Astrocyte of the spinal cord (primary cell): ENCODE measurements at places on chromosomes 13 and 19.

DNA sequence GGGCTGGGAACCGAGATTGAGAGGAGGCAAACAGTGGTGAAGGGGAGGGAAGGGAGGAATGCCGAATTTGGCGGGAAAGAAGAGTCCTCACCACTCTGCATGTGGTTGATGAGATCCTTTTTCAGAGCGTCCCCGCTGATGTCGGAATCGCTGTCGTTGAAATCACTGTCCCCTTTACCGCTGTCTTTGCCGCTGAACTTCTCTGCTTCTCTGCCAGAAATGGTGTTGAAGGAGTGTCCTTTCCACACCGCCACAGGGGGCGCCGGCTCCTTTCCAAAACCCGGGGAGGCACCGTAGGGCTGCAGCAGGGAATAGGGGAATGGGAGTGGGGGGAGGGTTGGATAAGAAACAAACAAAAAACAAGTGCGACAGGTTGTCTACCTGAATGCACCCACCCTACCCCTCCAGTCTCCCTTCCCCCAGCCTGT is 3.1 kb downstream of the PCDH8 start:
- DNase-seq: no peak

GRCh38 chr13:111467111-111467890 is 146.9 kb downstream of the TEX29 start:
- no peak for DNase-seq

GRCh38 chr19:56476651-56477428 is at the start of gene ZNF667:
TSS of gene ZNF667 (minus strand) at chr19:56477345. CDS start at chr19:56462370, 14,975 bp downstream.
- DNase-seq: peak; percentile 54

DNA sequence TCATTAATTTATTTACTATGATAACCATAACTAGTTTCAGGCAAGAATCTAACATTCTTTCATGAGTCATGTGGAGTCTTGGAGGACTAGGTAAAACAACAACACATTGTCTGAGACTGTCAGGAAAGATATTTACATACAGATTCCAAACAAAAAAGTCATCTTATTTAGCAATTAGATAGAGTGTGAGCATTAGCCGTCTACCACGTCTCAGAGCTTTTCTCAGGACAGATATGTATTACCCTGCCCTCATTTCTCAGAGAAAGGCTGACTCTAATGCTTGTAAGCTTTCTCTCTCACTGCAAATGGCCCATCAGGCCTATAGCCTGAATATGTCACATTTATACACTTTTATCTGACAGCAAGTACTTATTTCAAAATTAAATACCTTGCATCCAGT is 312.1 kb upstream of the PCDH20 start:
- peak; percentile 35 for DNase-seq

GRCh38 chr19:14377883-14378328 is 3.3 kb upstream of the ADGRE5 start:
- no peak for DNase-seq

GRCh38 chr19:48391100-48392005 is at the start of gene KDELR1:
TSS of gene KDELR1 (minus strand) at chr19:48391551. CDS start at chr19:48391358, 193 bp downstream.
- peak; percentile 62 for DNase-seq

DNA sequence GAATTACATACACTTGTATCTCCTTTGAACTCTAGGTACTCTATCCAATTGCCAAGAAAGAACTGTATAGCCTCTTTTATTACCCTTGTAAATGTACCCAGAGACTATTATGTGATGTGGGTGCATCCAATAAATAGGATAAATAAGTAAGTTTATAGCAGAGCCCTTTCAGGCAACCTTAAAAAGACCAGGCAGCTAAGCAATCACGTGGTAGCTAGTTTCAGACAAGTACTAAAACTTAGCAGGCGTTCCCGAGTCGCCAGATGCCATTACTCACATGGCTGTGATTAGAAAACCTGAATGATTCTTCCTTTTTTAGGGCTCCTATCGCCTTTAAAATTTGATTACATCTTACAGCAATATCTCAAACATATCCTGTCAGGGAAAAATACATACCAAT is 1303.0 kb downstream of the EFNB2 start:
- no peak for DNase-seq

GRCh38 chr19:12913011-12913561 is 6.0 kb downstream of the SYCE2 start:
- DNase-seq: peak; percentile 37

DNA sequence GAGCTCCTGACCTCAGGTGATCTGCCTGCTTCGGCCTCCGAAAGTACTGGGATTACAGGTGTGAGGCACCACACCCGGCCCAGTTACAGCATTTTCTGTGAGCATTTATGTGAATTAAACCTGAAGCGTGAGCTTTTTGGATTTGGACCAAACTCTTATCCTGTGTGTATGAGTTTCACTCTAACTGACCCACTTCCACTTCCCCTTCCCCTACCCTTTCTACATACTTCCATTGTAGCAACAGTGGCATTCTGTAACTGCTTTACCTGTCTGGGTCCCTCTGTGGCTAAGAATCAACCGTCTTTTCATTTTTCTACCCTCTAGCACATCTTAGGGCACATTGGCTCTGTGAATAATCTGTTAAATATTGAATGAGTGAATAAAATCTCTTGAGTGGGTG is 16.2 kb downstream of the FRY start:
- DNase-seq: no peak

DNA sequence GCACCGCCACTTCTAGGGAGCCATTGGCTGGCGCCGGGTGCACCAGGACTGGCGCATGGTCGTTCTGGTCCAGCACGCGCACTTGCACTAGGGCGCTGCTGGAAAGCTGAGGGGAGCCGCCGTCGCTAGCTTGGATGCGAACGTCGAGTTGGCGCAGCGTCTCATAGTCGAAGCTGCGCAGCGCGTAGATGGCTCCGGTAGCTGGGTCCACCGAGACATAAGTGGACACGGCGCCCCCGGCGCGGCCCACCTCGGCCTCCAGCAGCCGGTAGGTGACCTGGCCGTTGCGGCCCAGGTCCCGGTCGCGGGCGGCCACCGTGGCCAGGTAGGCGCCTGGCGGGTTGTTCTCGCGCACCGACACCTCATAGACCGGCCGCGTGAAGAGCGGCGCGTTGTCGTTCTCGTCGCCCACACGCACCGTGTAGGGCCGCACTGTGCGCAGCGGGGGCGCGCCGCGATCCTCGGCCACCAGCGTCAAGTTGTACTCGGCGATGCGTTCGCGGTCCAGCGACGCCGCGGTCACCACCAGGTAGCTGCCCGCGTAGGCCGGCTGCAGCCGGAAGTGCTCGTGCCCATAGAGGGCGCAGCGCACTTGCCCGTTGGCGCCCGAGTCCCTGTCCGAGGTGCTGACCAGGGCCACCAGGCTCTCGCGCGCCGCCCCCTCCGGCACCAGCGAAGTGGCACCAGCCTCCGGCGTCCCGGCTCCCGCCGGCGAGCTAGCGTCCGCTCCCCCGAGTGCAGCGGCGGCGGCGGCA is 1.7 kb downstream of the PCDH8 start:
- DNase-seq: no peak

- DNase-seq: peak; percentile 71
Measured at GRCh38 chr13:72180253-72180952, 313.4 kb upstream of the DACH1 start.

- no peak for DNase-seq
Measured at GRCh38 chr13:73173279-73173811, 114.5 kb downstream of the KLF5 start.

GRCh38 chr13:89687066-89687465 is 1660.4 kb upstream of the MIR17HG start:
- no peak for DNase-seq

DNA sequence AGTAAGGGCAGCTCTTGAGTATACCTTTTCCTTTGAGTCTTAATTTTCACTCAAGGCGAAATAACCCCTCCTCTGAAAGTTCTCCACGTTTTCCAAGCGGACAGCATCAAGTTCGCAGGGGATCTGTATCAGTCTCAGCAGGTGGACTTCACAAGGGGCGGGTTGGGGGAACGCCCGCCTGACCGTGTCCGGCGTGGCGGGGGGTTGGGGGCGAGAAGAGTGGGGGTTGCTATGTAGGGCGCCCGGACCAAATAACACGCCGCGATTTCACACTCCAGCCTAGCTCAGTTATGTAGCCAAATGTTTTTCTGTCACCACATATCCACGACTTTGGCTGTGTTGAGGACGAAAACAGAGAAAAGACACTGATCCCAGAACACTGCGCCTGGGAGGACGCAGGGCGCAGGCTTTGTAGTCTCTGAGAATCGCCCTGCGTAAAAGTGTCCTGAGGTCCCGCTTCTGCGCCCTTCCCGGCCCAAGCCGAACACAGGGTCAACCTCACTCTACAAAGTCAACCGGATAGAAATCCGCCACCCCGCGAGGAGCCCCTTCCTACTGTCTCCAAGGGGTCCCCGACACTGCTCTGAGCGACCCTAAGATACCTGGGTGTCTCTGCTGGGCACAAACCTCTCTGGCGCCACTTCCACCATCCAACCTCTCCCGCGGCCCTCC is 524 bp downstream of the RUBCNL start:
- peak; percentile 24 for DNase-seq

DNA sequence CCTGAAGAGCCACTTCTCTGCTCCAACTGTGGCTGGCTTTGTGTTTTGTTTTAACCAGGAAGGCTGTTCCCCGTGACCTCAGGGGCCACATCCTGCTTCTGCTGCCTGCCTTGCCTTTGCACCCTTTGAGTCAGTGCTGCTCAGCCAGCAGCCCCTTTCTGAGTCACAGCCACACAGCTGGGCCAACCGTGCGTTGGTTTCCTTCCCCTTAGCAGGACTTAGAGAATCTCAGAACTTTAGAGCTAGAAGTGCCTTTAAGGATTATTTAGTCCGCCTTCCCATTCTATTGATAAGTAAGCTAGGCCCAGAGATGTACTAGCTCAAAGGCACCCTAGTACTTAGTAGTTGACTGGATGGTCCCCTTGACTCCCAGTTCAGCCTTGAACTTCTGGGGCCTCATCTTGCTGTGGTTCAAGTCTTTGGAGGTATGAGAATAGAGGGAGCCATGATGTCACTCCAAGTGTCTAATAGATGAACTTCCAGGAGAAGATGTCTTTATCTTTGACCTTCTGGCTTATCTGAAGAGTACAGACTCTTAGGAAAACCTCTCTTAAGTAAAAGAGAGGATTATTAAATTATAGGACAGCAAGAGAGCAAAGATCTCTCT is 8.0 kb downstream of the RGCC start:
- DNase-seq: peak; percentile 83

GRCh38 chr19:45730368-45731288 is at the start of gene FBXO46:
TSS of gene FBXO46 (minus strand) at chr19:45730896. CDS start at chr19:45713495, 17,401 bp downstream.
- peak; percentile 98 for DNase-seq

GRCh38 chr19:39474139-39474620 is 6.5 kb upstream of the TIMM50 start:
- DNase-seq: peak; percentile 13

- DNase-seq: no peak
Measured at GRCh38 chr19:3470500-3471128, 9.7 kb downstream of the SMIM24 start.

DNA sequence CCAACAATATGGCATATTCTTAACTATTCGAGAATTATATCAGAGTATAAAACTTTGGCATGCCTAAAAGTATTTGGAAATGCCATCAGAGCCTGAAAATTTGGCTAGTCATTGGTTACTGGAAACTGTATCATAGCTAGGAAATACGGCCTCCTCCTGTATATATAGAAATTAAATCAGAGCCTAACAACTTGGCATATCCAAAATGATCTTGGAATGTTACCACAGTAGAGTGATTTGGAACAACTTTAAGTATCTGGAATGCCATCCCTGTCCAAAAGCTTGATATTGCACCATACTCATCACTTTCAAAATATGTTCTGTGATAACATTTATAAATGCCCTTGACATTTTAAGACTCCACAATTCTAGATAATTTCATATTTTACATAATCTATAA is 335.8 kb downstream of the SLITRK1 start:
- no peak for DNase-seq

DNA sequence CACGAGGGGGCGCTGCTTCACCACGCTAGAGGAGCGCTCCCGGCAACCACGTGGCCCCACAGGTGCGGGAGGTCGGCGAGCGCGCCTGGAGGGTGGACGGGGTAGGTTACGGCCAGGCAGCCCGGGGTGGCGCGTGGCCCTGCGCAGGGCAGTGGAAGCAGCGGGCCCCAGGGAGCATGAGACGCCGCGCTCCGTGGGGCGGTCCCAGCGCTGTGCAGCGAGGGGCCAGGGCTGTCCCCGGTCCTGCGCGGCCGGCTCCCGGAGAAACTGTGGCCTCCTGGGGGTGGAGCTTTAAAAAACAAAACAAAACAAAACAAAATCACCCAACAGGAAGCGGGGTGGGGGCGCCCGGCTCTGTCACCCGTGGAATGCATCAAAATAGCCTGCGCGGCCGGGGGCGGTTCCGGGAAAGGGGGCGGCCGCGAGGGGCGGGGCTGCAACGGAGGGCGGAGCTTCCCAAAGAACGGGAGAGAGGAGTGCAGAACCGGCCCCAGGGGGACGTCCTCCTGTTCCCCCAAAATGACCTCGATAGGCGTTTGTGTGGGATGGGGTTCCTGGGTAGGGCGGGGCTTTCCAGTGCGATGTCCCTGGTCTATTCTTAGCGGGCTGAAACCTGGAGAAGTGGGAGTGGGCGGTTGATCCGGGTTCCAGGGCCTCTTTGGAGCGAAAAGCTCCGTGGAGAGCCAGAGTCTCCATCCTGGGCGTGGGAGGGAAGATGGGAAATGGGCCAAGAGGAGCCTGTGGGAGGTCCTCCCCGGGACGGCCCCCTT is 27.3 kb downstream of the NUMBL start:
- DNase-seq: peak; percentile 84

- no peak for DNase-seq
Measured at GRCh38 chr13:22080832-22081231, 410.0 kb downstream of the FGF9 start.

DNA sequence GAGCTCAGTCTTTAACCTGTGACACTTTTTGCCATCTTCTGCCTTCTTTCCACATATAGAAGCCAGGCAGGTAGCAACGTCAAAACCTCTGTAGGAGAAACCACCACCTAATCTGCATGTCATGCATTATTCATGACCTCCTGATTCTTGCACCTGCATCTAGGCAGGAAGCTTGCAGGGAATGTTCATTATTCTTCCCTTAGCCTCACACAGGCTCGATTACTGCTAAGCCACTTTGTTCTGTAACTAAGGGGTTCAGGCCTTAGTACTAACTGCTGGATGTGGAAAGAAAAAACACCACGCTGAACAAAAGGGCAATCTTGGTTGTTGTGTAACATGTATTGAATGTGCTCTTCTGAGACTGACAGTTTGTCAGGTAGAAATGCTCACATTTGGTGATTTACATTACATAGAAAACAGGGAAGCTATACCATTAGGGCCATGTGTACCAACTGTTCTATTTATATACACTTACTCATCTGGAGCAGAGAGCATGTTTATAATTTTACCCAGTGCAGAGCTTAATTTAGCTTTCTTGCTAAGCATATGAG is 366.9 kb downstream of the KLF12 start:
- DNase-seq: peak; percentile 35

DNA sequence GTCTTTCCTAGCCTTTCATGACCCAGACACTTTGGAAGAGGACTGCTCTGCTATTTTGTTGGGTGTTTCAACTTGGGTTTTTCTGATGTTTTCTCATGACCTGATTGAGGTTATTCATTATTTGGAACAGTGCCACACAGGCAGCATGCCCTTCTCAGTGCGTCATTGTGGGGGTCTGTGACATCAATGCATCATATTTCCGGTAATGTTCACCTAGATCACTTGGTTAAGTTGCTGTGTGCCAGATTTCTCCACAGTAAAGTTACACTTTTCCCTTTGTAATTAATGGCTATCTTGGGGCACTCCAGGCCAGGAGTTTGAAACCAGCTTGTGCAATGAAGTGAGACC is 124.4 kb downstream of the SIPA1L3 start:
- DNase-seq: peak; percentile 91

- peak; percentile 50 for DNase-seq
Measured at GRCh38 chr13:30744056-30744680, 8.8 kb downstream of the ALOX5AP start.

- no peak for DNase-seq
Measured at GRCh38 chr19:49712397-49712859, 21.5 kb downstream of the CPT1C start.
